ENCODE measurements at places on chromosomes 1 and 21. TPM values are rescaled to one million over a fixed set of nuclear protein-coding genes. Genes with fewer than 3 reads are reported as not detected.

ZNF496 gene
- 28.0 TPM for total RNA-seq

ITGB2 gene
- 370 TPM for total RNA-seq

TTC22 gene
- 7.1 TPM for total RNA-seq

LRRC38 gene
- 0.17 TPM for total RNA-seq

C8A gene
- not detected for total RNA-seq

LRIF1 gene
- 7.0 TPM for total RNA-seq

KCNJ15 gene
- 80.1 TPM for total RNA-seq

RGS1 gene
- 27.8 TPM for total RNA-seq

FALEC gene
- 1.0 TPM for total RNA-seq

FHAD1 gene
- 2.4 TPM for total RNA-seq

CCDC17 gene
- total RNA-seq: 5.0 TPM

RIPPLY3 gene
- total RNA-seq: not detected

GRCh38 chr1:145961109-145961424 lies 3.2 kb upstream of the LIX1L start:
- DNase-seq: peak; percentile 65

DNA sequence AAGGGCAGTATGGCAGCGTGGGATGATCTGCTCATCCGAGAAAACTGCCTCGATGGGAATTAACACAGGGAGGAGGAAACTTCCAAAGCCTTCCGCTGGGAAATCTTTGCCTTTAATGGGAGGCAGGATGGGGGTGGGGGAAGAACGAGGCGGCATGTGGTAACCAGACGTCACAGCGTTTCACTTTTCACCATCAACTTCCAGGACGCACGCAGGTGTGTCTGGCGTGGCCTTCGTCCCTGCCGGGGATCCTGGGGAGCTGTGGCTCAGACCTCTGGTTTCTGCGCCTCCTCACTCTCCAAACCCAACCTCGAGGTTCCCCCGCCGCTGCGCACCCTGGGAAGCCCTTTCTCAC lies 282 bp downstream of the RSPH1 start:
- no peak for DNase-seq

DNA sequence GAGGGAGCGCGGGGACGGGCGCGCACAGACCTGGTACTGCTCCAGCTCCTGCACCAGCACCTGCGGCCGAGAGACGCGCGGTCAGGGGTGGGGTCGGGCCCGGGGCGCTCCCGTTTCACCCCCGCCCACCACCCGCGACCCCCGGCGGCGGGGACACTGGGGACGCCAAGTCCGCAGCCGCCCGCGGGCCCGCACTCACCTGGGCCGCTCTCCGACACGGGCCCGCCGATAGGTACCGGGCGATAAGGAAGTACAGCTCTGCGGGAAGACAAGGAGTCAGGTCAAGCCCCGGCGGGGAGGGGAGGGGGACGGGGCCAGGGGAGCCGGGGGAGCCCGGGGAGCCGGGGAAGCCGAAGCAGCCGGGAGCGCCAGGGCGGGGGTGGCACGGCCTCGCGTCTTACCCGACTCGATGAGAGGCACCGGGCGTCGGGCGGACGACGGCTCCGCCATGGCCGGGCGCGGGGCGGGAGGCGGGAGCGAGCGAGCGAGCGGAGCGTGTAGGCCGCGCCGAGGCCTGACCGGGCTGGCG lies 326 bp downstream of the BRWD1 start:
- DNase-seq: no peak

DNA sequence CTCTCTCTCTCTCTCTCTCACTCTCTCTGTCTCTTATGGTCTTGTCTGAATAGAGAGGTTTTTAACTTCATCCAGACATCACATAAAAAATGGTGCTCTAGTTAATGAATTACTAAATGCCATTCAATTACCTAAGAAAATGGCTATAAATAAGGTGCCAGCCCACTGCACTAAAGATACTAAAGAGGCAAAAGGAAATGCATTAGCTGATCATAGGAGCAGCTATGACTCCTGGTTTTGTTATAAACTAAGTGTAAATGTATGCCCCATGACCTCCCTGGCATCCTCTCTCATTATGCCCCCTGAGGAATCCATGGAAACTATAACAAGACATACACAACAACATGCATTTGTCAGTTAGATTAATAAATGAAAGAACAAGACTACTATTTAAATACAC lies 57.5 kb upstream of the PDC start:
- no peak for DNase-seq

GRCh38 chr1:93817819-93818569 lies 61.0 kb downstream of the DNTTIP2 start:
- no peak for DNase-seq

GRCh38 chr1:156104065-156104810 lies 10.3 kb upstream of the LMNA start:
- peak; percentile 85 for DNase-seq

DNA sequence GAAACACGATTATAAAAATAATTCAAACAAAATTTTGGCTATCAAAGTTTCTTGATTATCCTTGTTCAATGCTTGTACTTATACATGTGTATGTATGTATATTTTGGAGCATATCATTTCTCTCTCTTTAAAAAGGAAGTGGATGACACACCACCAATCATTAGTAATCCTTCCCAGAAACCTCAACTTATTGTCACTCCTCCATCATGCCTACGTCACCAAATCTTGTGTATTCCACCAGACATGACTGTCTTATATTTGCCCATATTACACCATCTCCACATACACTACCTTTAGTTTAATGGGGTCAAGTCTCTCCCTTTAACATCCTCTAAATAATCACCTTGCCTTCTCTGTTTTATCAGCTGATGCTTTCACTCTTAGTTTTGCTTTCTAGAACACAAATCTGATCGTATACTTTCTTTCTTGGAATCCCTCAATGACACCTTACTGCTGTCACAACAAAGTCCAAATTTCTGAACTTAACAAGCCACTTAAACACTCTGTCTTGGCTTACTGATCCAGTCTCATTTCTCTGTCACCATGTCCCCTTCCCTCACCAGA lies 124.0 kb downstream of the BRINP3 start:
- no peak for DNase-seq

GRCh38 chr1:92691925-92692324 lies 93.0 kb downstream of the EVI5 start:
- DNase-seq: no peak

DNA sequence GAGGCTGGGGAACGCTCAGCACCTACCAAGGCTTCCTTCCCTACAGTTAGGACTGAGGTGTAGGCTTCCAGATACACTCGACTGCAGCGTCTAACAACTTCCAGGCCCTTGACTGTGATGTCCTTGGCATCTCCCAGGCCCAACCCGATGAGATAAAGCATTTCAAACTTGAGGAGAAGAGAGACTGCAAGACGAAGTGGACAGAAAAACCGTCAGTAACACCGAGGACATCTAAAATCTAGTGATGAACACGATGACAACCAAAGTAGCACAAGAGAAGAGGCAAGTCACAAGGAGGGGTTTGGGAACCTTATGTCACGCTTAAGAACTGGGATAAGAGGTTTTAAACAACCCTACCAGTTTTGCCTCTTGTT lies 314 bp downstream of the DPH5 start:
- no peak for DNase-seq

DNA sequence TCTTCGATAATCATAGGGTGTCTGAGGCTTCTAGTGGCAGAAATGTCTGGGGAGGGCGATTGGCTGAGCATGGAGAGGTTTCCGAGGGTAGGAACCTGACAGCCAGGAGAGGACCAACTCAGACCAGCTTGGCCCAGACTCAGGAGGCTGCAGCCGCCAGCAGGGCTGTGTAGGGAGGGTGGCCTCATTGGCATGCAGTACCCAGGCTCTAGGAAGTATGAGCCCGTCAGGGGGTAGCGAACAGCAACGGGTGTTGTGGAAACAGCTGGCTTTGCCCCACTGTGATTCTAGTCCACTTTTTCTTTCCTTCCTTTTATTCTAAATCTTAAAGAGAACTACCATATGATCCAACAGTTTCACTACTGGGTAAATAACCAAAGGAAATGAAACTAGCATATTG lies 103.3 kb downstream of the DIRAS3 start:
- no peak for DNase-seq

GRCh38 chr1:61356016-61356415 lies 273.7 kb downstream of the NFIA start:
- DNase-seq: no peak

DNA sequence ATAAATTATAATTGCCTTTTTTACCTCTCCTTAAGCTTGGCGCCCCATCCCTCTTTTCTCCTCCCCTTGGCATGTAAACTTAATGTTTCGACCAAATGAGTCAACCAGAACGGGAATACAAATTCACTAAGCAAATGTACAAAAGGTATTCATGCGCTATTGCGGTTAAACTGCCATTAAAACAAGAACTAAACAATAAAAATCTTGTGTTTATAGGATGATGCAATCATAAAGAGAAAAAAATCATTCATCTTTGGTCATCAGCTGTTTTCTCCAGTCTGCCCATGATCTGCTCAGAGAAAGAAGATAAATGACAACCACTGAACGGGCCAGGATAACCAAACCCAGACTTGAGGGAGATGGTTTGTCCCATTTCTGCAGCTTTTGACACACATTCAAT lies 534.2 kb upstream of the PLXNA2 start:
- DNase-seq: no peak

DNA sequence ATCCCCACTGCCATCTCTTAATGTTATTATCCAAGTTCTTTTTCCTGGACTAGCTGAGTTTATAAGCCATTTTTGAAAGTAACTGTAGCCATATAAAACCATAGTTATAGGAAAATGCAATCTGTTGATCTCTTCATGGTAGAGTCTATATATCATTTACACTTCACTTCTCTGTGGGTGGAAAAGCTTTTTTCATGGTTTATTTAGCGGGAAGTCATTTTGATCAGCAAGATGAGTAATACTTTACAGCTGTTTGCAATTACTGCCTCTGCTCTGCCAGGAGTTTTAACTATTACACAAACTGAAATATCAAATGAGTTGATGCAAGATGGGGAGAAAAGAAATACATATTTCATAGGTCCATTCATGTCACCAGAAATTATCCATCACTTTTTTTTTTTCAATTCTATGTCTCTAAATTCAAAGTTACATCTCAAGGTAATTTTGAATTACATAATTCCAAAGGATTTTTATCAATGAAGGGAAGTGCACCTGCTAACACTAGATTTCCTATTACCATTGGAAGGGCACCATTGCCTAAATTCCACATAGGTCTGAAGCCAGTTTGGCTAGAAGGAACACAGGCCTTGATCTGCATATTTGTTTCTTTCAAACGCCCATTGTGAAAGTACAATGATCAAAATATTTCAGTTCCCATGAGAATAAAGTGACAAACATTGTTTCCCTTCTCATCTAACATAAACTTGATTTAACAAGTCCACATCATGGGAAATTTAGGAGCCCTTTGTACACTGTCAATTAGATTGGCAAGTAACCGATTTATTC lies 296.7 kb downstream of the ZNF326 start:
- no peak for DNase-seq

GRCh38 chr1:21909286-21909759 lies 27.8 kb downstream of the HSPG2 start:
- no peak for DNase-seq

DNA sequence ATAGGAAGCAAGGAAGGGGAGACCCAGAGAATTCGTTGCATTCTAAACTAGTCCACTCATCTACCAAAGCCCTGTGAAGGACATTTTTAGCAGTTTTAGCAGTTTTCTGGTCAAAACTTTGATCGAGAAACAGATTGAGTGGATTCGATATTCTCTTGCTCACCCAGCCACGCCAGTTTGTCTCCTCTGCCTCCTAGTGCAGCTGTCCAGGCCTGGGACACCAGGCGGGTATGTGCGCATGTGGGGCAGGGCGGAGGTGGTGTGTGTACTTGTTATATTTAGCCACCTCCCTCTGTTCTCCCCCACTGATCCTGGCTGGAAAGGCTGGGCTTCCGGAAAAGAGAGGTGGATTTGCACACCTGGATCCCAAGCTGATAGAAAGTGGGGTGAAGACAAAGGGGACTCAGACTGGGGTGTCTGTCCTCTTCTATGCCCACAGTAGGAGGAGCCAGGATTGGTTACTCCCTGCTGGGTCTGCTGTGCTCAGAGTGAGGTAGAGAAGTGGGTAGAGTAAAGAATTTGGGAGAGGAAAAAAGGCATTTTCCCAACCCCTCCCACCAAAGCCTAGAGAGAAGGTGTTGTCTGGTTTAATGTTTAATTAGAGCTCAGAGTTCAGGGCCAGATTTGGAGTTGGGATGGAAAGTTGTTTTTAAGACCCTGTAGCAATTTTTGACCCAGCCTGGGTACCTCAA lies 3.8 kb downstream of the LMNA start:
- peak; percentile 80 for DNase-seq

GRCh38 chr1:53292690-53293089 lies 35.2 kb downstream of the LRP8 start:
- DNase-seq: no peak

DNA sequence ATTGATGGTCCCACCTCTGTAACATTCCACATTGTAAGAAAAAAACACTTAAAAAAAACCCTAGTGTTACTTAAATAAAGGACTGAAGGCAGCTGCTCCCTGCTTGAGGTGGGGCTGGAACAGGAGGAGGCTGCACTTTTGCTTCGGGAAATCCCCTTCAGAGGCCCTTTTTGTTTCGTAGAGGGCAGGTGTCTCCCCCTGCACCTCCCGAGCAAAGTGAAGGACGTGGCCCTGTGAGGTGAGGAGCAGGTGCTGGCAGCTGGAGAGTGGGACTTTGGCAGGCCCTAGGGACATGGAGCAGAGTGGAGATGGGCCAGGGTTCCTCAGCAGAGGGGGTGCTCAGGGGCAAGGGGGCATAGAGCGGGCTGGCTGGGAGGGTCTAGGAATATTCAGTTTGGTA lies 33.4 kb upstream of the WNT4 start:
- no peak for DNase-seq

- DNase-seq: no peak
Observed at GRCh38 chr1:182386980-182387379, 4.6 kb downstream of the GLUL start.

GRCh38 chr1:113307771-113308445 lies 82.4 kb upstream of the MAGI3 start:
- no peak for DNase-seq

DNA sequence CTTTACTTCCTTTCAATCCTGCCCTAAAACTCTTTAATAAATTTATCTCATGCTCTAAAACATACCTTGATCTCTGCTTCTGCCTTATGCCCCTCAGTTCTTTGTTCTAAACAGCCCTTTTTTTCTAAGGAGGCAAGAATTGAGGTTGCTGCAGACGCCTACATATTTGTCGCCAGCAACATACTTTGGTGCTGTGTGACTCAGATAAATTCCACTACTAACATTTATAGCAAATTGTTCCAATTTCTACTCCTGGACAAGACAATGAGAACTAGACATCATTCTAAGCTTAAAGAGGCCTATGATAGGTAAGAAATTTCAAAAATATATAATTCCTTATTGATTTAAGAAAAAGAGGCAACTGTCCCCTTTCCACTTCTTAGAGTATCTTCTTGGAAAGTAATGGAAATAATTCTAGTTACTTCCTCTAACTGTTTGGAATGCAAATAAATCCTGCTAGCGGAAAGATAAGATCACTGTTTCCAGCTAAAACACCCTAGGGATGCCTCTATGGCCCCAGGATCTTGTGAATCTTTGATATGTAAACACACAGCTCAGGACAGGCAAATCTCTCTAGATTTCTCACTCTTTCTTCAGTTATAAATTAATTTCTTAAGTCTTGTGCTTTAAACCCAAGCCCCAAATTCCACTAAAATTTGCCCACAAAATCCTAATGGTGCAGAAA lies 869.1 kb downstream of the KCNT2 start:
- DNase-seq: no peak

GRCh38 chr1:203291201-203292096 lies 13.9 kb upstream of the BTG2 start:
- no peak for DNase-seq

All from upper lobe of right lung (tissue), 1 donor.